GOT3 (cell line): ENCODE measurements at places on chromosomes 1 and 21.

GRCh38 chr1:182588500-182589396 lies at the start of gene RNASEL:
TSS of gene RNASEL (minus strand) at chr1:182589256. CDS start at chr1:182586806, 2,450 bp downstream.
- DNase-seq: peak; percentile 39

DNA sequence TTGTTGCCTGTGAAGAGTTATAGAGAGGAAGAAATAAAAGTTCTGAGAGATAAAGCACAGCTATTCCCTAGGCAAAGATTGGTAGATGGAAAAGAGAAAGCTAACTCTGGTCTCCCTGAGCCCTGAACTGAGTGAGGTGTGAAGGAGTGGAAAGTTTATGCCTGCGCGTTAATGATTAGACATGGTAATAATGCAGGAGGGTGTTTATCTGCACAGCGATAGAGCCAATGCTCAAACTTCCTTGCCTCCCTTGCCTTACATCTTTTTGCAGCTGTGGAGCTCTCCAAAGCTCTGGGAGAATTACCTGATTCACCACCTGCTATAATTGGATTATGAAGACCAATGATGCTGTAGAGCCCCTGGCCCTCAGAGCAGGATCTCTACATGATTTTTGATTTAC lies 32.8 kb upstream of the CHRM3 start:
- no peak for DNase-seq

- DNase-seq: no peak
Observed at GRCh38 chr21:42850866-42851391, 28.4 kb downstream of the WDR4 start.

DNA sequence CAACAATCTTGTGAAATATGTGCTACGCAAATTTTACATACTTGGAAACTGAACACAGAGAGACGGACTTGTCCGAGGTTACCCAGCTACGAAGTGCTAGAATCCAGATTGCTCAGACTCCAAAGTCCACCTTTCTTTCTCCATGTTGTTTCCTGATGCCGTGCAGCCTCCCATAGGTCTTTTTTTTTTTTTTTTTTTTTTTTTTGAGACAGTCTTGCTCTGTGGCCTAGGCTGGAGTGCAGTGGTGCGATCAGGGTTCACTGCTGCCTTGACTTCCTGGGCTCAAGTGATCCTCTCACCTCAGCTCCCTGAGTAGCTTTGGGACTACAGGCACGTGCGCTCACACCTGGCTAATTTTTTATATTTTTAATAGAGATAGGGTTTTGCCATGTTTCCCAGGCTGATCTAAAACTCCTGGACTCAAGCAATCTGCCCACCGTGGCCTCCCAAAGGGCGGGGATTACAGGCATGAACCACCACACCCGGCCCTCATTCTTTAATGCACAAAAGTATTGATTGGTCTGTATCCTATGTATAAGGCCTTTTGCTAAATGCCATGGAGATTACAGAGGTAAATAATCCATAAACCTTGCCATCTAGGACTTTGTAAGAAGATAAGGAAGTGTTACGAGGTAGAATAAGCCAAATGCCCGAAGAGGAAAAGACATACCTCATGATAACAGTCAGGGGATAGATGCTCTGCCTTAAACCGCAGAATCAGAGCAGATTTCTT lies 92.8 kb downstream of the C1orf21 start:
- DNase-seq: no peak

DNA sequence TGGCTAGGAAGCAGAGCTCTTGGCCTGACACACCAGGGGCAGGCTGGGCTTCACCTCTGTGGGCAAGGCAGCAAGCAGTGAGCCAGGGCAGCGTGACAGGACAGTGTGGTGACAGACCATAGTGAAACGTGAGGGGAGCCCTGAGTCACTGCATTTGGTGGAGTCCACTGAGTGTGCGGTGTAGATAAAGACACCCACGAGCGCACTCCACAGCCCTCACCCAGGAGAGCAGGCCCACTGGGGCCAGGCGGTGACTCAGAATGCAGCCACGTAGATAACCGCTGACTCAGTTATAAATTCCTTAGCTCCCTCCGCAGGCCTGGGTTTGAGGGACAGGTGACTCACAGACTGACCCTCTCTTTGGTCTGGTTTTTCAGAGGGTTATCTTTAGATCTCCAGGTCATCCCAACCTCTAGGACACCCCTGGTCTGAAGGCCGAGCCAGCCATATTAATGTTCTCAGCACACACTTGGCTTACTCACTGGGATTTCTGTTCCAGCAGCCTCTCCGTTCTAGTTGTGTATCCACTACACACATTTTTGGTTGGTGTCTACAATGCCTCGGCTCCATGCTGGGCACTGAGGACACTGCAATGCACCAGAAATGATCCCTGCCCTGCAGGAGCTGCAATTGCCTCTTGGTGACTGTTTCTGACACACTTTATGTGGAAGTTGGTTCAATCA lies 90.2 kb upstream of the TSPAN2 start:
- no peak for DNase-seq

DNA sequence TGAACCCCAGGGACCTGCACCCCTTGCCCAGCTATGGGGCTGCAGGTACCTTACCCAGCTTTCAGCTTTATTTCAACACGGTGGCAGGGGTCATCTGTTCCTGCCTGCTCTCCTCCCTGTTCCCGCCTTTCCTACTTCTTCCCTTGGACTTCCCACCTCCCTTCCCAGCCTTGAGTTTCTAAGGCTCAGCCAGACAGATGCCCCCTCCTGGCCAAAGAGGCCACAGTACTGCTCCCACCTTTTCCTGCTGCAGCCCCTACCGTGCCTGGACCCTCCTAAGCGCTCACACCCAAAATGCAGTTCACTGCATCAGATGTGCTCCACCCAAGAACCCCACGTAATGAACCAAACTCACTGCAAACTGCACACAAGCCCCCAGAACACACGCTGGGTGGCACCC lies 7.7 kb downstream of the NOC2L start:
- DNase-seq: no peak

DNA sequence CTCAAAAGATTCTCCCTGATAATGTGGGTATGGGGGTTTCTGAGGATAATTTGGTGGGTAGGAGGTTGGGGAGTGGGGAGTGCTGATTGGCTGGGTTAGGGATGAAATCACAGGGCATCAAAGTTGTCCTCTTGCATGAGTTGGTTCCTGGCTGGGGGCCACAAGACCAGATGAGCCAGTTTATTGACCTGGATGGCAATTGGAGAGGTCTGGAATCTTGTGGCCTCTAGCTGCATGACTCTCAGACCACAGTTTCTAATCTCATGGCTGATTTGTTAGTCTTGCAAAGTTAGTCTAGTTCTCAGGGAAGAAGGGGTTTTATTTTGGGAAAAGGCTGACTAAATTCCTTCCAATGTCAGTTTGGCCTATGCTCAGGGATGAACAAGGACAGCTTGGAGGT lies 3.3 kb upstream of the GBP1 start:
- no peak for DNase-seq
